ENCODE measurements at places on chromosomes 2 and 18.

DNA sequence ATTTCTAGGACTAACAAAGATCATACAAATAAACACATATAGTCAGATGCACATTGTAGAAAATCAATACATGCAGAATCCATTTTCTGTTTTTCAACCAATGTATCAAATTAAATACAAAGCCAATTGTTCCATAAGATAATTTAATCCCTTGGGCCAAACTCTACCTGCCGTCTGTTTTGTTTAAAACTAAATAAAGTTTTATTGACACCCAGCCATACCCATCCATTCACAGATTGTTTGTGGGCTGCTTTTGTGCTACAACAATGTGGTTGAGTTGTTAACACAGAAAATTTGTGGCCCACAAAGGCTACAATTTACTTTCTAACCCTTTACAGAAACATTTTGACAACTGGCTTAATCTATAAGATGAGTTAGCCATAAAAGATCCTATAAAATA is 484.0 kb upstream of the ID2 start:
- no peak for DNase-seq

DNA sequence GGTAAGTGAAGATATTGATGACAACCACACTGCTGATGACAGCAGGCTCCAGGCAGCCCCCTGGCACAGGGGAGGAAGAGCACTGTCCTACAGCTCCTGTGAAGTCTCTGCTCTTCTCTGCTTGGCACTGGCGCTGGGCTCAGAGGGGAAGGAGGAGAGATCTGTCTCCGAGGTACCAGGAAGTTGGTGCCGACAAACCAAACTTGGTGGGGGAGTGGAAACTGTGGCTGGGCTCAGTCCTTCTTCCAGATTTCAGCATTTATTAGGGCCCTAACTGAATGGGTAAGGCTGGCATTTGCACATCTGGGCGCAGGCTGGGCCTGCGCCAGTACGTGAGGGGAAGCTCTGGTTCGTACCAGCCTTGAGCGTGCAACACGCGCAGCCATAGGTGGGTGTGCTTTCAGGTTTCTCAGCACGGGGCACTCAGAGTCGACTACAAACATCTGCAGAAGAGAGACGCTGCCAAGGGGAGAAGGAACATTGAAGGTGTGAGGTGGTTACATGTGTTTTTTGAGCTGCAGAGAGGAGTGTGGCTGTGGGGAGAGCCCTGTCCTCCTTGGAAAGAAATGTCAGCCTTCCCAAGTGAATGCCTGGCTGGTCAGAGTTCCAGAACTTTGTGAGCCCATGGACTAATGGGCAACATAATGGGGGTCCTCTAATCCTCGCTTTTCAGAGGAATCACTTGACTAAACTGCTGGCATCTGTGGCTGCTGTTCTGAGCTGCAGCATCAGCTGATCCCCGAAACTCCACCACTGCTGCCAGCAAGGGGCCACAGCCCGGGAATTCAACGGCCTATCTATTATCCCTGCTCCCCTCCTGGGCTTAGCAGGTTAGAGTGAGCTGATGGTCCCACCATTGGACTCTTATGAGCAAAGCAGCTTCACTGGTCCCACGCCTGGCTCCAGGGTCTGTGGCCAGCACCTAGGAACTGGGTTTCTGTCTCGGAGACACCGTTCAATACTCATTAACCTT is 55.2 kb upstream of the SEMA4C start:
- DNase-seq = no peak

DNA sequence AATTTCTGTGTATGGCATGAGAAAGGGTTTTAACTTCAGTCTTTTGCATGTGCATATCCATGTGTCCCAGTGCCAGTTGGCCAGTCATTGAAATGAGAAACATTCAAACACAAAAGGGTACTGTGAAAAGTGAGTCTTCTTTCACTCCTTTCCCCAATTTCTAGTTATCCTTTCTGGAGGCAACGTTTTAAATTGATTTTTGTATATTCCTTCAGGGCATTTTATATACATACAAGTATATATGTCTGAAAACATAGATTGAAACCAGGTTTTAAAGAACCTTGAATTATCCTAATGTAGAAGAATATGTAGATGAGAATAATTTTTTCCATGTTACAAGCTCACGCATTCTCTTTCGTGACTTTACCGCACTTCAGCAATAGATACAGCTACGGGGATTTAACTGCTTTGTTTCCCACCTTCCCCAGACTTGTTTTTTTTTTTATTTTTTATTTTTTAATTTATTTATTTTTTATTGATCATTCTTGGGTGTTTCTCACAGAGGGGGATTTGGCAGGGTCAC is 18.8 kb downstream of the DDX1 start:
- DNase-seq = no peak

- DNase-seq = no peak
Measured at GRCh38 chr2:239855863-239856587, 169.1 kb downstream of the NDUFA10 start.

- DNase-seq = no peak
Measured at GRCh38 chr2:193088026-193088425, 893.3 kb upstream of the TMEFF2 start.

DNA sequence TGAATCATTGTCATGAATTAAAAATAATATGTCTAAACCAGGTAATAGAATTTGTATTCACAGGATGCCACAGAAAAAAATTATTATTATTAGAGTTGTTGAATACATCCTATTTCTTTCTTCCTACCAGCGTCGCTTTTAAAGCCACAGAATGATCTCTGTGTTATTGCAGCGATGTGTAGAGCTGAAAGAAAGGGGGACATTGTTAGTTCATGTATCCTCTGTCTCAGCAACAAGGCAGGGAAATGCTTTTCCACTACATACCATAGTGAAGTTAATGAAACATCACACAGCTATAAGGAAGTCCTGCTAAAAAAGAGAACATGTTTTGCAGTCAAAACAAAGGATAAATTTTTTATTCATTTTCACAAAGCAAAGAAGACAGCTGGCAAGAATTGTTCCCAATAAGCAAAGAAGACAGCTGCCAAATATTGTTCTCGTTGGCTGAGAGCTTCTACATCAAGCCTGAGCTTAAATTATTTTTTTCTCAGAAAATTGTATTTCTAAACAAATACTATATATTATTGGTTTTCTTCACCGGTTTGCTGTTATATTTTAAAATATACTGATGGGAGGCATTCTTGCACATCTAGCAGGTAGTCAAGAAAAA is 1234.4 kb downstream of the SUCLG1 start:
- no peak for DNase-seq

GRCh38 chr2:67641312-67642045 is 244.3 kb downstream of the ETAA1 start:
- no peak for DNase-seq

- no peak for DNase-seq
Measured at GRCh38 chr2:140526575-140526974, 1604.2 kb downstream of the LRP1B start.

- DNase-seq = no peak
Measured at GRCh38 chr2:208807756-208808155, 401.2 kb downstream of the PTH2R start.

DNA sequence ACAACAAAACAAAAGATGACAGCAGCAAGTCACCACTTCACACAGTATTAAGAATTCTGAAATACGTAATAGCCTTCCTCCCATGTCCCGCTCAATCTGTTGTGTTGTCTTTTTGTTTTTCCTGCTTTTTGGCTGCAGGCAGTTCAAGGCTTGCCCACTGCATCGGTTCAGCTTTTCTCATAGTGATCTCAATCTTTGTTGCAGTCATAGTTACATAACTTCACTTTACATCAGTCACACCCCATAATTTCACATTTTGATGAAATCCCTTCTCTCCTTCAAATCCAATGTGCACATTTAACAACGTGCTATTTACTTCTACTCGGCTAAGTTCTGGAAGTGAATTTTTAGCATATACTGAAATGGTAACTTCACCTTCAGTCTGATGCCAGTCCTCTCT is 33.8 kb upstream of the HAAO start:
- DNase-seq = no peak

DNA sequence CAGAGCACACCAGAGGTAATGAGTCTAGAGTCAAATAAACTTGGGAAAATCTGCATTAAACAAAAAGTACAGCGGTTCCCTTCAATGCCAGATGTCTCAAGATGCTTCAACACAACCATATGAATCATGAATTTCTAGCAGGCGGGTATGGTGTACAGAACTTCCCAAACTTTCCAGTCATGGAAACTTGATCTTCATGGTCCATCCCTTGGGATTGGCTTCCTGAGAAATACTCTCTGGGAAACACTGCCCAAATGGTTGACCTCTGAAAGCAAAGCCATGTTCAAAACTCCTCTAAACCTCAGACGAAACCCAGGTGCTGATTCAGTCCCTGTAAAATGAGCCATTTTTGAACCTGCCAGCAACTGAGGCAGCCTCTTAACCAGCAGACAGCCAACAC is 16.4 kb upstream of the TMEM247 start:
- no peak for DNase-seq

GRCh38 chr2:133171393-133172004 is 396.8 kb downstream of the NCKAP5 start:
- DNase-seq = no peak

- no peak for DNase-seq
Measured at GRCh38 chr18:36186461-36187192, 670 bp upstream of the MOCOS start.

DNA sequence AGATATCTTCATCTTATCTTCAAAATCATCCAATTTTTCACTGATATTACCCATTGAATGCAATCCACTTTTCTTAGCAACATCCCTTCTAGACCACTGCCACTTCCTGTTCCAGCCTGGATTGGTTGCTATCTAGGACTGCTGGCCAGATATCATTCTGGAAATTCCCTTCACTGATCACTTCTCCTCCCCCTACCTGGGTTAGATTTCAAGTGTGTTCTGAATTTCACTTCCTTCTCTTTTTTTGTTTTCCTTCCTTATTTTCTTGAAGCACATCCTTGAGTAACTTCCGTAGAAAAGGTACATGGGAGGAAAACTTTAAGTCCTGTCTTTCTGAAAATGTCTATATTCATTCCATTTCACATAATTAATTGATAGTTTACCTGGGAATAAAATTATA is 82.0 kb upstream of the IL1R2 start:
- no peak for DNase-seq

GRCh38 chr2:81195017-81195773 is 890.6 kb upstream of the LRRTM1 start:
- no peak for DNase-seq

DNA sequence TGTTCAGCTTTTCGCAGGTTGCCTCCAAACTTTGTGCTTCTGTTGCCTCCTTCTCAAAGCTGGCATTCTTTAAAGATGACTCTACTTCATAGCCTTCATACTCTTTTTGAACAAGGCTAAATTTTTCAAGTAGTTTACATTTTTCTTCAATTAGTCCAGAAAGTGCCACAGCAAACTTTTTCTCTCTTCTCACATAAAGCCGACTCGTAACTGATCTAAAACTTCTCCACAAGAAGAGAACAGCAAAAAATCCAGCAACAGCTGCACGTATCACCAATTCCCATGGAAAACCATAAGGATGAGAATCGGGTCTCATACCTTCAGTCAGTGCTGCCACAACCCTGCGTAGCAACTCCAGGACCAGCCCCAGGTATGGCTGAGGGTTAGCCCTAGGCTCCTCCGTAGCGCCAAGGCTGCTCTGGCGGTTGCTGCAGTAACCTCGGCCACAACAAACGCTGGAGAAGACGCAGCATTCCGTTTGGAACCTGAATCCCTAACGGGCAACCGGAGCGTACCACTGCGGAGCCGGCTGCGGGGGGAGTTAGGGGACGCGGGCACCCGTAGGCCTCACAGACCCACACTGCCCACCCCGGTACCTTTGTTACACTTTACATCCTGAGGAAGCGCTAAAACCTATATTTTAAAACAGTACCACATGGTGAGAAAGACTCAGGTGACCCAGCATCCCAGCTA is at the start of gene CTAGE1:
CTAGE1 (minus strand) TSS at position 420 of the 693 bp plus-strand sequence; CDS start at position 316, 104 bp downstream.
- no peak for DNase-seq

- no peak for DNase-seq
Measured at GRCh38 chr2:227534714-227535113, 62.8 kb downstream of the AGFG1 start.

DNA sequence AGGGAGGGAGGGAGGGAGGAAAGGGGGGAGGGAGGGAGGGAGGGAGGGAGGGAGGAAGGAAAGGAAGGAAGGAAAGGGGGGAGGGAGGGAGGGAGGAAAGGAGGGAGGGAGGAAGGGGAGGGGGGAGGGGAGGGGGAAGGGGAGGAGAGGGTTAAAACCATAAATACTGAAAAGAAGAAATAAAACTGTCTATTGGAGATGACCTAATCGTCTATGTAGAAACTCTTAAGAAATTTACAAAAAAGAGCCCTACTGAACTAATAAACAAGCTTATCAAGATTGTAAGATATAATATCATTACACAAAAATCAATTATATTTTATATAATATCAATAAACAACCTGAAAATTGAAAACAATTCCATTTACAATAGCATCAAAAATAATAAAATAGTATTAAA is 32.3 kb upstream of the CTDP1 start:
- DNase-seq = no peak

GRCh38 chr2:238691596-238692491 is 156.0 kb upstream of the TWIST2 start:
- no peak for DNase-seq

DNA sequence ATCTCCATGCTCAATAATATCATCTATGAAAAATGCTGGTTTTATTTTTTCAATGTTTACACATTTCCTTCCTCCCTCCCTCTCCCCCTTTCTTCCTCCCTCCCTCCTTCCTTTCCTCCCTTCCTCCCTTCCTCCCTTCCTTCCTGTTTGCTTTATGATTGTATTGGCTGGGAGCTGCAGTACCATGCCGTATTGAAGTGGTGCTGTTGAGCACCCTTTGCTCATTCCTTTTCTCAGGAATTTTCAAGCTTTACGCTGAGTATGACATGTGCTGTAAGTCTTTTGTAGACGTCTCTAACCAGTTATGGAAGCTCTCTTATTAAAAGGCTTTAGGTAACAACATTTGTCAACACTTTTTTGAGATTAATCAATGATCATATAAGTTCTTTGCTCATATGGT is 100.4 kb downstream of the SNTG2 start:
- DNase-seq = no peak

DNA sequence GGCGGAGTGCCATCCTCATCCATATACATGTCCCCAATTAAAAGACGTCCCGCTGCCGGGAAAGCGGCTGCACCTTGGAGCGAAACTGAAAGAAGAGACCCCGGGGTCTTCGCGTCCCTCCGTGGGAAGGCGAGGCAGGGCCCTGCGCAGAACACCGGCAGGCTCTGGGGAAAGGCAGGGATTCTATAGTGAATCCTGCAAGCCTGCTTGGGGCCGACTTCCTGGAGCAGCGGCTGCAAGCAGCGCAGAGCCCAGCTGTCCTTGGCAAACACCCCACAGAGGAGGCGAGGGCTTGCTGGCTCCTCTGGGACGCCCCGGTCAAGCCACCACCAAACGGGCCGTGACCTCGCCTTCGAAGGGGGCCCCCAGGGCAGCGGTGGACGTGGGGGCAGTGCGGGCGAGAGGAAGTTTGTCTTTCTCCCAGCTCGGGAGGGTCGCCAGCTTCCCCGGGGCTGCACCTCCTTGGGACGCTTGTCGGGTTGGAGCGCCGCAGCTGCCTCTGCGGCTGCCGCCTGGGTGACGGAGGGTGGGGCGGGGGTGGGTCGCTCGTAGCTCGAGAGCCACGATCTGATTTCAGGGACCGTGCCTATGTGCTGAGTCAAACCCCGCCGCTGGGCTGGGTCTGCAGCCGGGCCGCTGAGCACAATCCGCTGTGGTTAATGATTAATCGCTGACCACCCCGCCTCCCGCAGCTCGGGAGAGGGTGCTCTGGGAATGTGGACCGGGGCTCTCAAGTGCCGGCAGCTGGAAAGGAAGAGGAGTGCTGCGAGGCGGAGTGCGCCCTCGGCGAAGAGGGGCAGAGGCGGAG is 486 bp upstream of the GPR39 start:
- no peak for DNase-seq
